ENCODE measurements at places on chromosomes 12 and 14.

- no peak for DNase-seq
These were observed 99.1 kb downstream of the FIGNL2 start for GRCh38 chr12:51749206-51749985.

DNA sequence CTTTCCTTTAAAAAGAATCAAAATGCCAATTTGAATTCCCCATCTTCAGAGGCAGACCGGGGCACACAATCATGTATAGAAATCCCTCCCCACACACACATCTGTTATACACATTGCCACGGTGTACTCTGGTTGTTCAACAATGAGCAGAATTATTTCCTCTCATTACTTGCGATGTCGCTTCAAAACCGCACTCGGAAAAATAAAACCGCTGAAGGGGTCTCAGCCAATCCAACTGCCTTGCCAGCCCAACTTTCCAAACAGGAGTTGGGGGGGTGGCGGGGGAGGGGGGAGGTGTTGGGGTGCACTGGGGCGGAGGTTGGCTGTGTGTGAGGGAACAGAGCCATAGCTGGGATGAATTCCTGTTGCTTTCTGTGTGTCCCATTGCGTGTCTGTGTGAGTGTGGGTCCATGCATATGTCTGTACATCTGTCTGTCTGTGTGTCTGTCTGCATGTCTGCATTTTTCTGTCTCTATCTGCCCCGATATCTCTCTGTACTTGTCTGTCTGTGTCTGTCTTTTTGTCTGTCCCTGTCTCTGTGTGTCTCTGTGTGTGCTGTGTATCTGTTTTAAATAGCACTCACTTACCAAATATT, 163.6 kb upstream of the TBX3 start:
- DNase-seq = no peak

GRCh38 chr12:68428724-68429501, 96.8 kb upstream of the MDM1 start:
- DNase-seq = no peak

- DNase-seq = no peak
These were observed 7.6 kb downstream of the KRT4 start for GRCh38 chr12:52806169-52806811.

GRCh38 chr12:28887461-28887990, 261.6 kb upstream of the FAR2 start:
- no peak for DNase-seq

DNA sequence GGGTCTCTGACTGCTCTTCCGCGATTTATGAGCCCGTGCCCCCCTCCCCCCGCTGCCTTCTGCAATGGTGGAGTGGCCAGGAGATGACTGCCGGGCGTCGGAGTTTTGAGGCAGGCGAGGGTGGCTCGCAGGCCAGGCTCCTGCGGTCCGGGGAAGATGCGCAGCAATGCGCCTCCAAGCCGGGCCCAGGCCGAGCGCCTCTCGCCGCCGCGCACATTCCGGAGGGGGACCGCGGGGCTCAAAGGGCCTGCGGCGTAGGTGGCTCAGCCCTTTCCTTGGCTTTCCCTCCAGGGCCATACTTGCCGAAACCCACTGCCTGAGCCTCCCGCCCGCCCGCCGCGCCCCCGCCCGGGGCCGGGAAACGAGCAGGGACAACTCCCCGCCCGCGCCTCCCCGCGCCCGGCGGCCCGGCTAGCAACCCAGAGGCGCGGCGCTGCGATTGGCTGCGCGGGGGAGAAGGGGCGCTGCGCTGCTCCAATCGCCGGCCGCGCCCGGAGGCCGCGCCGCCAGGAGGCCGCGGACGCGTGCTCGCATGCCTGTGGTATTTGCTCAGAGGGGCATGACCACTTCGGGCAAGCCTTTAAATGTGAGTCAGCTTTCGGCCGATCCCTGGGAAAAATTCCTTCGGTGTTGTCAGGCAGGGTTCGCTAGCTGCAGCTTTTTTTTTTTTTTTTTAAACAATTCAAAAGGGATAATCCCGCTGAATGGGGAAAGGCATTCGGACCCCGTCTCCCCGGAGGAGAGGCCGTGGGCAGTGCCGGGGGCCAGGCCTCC, 157.9 kb upstream of the PARP11 start:
- peak; percentile 71 for DNase-seq

DNA sequence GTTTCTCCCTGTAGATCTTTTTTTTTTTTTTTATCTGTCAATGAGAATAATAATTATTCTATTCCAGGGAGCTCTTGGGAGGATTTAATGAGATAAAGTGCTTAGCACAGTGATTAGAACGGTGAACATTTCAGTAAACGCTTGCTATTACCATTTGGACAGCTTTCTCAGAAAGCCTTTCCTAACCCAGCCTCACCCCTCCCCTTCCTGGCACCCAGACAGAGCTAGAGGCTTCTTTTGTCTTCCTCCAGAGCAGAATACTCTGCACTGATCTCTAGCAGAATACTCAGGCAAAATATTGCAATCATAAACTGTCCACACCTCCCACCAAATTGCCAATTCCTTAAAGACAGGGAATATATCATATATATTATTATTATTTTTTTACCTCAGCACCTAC, 66.6 kb downstream of the ERGIC2 start:
- DNase-seq = no peak

DNA sequence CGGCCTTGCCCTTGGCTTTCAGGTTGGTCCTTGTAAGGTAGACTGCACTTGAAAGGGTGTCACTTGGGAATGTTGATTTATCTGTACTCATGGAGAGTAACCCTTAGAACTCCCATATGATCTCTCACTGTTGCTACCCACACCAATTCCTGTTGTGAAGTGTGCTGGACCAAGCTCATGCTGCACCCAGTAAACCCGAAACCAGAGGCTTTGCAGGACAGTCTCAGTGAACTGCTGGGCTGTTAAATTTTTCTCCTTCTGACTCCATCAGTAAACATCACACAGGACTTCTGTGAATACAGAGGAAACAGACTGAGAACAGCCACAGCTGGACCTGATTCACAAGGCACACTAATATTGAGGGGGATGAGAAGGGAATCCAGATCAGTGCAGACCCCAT, 783.0 kb downstream of the TMEM121 start:
- no peak for DNase-seq

DNA sequence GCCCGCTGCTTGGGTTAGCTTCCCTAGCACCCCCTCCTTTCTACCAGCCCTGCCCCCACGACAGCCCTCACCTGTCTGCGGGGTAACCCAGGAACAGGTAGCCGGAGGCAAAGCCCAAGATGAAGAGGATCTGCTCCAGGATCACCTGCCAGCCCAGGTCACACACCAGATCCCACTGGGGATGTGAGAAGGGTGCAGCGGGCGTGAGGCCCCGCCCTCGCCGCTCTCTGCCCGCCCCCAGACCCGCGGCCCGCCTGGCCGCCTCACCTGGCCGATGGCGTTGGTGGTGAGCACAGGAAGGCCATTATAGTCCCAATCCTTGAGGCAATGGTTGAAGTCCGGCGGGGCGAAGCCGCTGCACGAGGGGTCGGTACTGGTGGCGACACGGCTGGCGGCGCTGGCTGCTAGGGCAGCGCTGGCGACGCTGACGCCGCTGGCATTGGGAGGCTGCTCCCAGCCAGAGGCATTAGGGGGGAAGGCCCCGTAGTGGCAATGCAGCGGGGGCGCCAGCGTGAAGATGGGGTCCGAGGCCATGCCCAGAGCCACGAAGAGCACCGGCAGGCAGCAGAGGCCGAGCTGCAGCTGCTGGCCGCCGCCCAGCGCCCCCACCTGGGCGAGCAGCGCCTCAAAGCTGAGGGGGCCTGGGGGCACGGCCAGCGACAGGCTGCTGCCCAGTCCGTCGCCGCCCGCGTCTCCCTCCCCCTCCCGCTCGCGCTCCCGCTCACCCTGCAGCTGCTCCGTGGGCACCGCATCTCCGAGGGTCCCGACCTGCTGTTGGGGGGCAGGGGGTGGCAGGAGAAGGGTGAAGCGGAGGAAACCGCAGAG, 794 bp downstream of the SLC22A17 start:
- DNase-seq = no peak

GRCh38 chr12:122969676-122970075, 3.4 kb upstream of the ABCB9 start:
- no peak for DNase-seq

- no peak for DNase-seq
These were observed 25.4 kb upstream of the TESC start for GRCh38 chr12:117124421-117125271.

GRCh38 chr14:97290977-97291376, 493.8 kb downstream of the VRK1 start:
- no peak for DNase-seq

DNA sequence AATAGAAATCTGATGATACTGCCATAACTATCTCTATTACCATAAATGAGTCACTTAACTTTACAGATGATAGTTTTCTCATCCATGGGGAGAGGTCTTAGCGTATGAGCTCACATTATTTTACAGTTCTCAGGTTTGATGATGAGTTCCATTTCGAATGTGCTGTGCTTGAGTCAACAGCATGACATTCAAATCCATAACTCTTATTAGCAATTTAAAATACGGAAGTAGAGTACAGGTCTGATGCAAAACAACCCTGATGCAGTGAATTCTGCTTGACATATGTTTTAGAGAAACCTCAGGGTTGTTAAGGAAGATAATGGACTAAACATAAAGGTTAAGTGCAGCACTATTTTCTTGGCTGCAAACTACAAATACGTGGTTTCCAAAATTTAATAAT, 30.0 kb downstream of the C14orf39 start:
- no peak for DNase-seq

- DNase-seq = no peak
These were observed 246.2 kb upstream of the GRIP1 start for GRCh38 chr12:66925083-66925482.

GRCh38 chr14:68927956-68928675, 51.0 kb downstream of the ACTN1 start:
- peak; percentile 9 for DNase-seq

DNA sequence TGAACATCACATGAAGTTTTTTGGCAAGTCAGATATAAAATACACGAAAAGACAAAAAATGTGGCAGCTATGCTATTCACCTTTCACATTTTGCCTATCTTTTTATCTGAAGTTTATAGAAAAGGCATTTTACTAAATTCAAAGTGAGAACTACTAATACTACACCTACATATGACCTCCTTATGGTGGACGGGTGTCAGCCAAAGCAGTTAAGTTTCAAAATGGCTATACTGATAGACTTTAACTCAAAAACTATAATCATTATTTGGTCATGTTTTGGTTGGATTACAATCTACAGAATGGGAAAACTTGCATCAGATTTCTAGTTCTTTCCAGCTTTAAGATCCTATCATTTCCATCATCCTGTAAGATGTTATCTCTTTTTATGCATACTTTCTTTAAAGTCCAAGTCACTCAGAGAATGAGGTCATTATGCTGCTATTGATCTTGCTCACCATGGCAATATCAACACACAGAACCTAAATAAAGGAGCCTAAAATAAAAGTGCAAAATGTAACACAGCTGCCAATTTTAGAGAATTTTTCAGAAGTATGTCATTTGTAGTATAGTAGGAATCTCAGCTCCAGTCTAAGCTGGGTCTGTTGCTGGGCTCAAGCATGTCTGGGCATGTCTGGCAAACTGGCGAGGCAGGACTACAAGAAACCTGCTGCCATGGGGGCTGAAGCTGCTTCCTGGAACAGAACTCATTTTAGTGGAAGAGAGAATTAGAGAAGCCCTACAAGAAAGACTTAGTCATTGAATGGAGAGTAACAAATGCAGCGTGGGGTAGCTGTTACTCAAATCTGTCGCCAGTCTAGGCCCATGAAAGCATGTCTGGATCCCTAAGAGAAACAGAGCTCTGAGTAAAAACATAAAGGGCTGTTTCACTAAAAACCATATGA, 7.6 kb upstream of the AEBP2 start:
- no peak for DNase-seq

DNA sequence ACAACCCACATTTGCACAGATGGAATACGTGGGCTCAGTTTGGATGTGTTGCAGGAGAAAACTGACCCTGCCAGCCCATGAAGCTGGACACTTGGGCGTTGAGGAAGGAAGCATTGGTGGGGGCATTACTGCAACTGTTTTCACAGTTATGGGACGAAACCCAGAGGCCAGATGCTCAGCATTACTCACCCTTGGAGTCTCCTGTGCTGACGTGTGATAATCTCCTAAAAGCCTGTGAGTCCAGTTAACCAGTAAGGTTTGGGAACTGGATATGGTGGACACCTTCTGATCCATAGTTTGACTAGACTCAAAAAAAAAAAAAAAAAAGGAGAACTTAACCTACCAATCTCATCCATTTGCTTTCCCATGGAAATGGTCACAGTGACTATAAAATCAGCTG, 52.8 kb upstream of the EGLN3 start:
- no peak for DNase-seq

DNA sequence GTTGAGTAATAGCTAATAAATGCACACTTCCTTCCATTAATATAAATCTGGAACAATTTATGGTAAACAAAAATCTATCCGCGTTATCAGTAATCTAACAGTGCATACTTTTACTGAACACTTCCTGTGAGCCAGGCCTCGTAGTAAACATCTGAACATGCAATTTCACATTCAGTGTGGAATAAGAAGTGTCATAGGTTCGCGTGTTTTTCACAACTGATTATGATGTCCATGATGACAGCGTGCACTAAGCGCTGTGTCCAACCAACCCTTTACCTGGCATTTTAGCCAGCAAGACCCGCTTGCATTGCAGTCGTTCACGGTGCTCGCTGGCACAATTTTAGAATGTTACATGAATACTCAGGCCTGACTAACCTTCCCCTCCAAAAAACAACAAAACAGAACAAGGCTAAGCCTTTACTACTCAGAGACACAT, 2.1 kb downstream of the PNMA1 start:
- peak; percentile 24 for DNase-seq

DNA sequence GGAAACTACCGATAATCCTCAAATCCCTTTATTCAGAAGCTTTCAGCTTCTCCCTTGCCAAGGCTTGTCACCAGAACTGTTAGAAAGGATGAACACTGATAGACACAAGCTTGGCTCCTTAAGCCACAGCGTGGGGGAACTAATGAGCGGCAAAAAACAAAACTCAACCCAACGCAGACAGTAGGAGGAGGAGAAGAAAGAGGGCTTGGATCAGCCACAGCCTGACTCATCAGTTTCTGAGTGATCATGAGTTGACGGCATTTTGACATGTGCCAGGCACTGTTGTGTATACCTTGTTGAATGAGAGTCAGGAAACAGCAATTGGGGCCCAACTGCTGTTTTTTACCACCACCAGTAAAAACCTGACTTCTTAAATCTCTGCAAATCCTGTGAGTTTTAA, 23.7 kb downstream of the PLXNC1 start:
- no peak for DNase-seq

GRCh38 chr12:131500564-131500963, 210.3 kb upstream of the SFSWAP start:
- no peak for DNase-seq

DNA sequence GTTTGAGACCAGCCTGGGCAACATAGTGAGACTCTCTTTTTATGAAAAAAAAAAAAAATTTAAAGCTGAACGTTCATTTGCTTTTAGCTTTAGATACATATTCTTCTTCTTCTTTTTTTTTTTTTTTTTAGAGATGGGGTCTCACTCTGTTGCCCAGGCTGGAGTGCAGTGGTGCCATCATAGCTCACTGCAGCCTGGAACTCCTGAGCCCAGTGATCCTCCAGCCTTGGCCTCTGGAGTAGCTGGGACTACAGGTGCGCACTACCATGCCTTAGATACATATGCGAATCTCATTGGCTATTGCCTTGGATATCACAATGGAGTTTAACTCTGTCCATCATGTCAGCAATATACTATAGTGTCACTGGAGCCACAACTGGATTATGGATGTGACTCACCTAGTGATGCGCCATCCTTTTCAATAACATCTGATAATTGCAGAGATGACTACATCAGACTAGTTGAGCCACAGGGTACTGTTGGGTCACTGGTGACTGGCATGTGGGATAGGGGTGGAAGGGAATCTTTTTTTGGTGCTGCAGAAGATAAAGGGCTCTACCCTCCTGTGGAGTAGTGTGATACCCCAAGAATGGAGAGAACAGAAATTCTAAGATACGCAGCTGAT, 2.7 kb upstream of the ADIPOR2 start:
- DNase-seq = no peak
